ENCODE measurements at places on chromosomes 1 and 21.

GRCh38 chr1:100348549-100349144 is 3.7 kb upstream of the CDC14A start:
- no peak for DNase-seq

GRCh38 chr21:45846373-45847160 is 135.0 kb upstream of the COL6A1 start:
- no peak for DNase-seq

DNA sequence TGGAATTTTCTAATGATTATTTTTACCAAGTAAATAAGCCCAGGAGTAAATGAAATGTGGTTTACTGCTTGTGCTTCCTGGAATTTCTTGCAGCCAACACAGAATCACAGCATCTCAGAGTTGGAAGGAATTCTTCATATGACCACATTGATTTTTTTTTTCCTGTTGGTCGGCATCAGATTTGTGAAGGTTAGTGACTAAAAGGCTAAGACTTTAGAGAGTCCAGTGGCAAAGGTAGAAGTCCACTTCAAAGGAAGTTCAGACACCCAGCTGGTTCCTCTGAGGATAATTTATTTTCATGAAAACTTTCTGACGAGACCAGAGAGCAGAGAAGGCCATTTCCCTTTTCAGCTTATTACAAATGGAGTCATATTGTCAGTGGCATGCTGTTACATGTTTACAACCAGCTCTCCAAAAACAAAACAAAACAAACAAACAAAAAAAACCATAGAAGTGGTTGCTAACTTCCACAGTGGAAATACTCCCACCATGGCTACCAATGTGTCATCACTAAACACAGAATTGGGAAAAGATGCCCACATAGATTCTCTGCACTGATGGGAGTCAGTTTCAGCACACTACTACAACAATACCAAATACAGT is 77.2 kb upstream of the CDC42BPA start:
- DNase-seq, result no peak

GRCh38 chr1:107220036-107220435 is 79.2 kb downstream of the NTNG1 start:
- no peak for DNase-seq

DNA sequence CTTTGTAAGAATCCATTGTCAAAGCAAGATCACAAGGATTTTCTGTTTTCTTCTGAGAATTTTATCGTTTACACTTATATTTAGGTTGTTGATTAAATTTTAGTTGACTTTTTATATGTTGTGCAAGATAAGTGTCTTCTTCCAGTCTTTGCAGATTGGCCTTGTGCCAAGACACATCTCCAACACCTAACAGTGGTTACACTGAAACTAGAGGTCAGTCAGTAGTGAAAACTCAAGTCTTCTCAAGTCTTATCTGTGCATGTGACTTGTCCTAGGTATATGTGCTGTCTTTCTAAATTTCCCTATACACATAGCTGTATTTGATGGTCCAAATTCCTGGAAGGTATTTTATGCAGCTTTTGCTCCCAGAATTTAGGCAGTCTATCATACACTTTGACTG is 1183.2 kb upstream of the B3GALT2 start:
- DNase-seq, result no peak

DNA sequence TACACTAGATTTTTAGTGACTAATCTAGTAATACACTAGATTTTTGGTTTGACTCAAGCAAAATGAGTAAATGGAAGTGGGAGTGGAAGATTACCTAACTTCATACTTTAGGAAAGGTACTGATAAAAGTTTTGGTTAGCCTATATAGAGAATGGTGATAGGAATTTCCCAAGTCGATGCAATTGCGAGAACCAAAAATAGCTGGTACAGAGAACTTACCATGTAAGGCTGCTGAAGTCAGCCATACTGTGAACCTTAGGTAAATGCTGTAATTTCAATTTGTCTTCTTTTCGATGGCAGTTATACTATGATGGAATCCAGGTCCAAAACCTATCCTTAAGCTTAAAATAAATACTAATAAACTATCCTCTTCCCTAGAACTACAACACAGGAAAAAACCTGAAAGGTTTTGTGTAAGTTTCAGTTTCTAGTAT is 4.6 kb downstream of the PNRC2 start:
- no peak for DNase-seq

GRCh38 chr1:1118011-1118875 is 2.4 kb upstream of the C1orf159 start:
- DNase-seq, result no peak

DNA sequence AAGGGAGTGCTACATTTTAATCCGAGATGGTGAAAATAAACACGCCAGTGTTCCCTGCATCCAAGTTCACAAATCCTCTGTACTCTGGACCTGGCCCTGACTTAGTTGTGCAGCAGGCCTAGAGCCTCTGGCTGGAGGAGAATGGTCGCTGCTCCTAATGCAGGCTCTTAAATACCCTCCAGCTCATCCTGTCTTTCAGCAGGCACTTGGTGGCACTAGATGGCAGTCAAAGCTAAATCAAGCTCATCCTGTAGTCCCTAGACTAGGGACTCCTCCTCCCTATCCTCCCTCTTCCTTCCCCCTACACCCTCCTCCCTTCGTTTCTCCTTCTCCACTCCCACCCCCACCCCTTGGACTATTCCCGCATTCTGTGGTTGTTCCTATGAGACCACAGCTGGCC is 41.6 kb upstream of the MTR start:
- no peak for DNase-seq

DNA sequence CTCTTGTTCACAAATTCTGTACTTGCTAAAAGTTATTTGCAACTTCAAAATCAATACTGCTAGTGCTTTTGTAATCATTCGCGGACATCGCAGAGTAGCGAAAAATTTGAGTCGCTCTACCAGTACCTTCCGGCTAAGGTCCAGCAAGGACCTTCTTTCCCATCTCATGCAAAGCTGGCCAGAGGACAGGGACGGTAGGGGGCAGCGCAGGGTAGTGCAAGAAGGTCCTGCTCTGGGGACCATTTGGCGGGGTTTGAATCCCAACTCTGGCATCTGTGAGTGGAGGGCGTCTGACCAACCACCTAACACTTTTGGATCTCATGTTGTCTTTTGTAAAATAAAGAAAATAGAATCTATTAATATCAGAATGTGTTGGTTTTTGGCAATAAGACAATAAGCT is 258.3 kb downstream of the SPATA17 start:
- DNase-seq, result no peak
